Stimulated activated CD4-positive, alpha-beta T cell treated with anti-CD3 and anti-CD28 coated beads, Interleukin-15, amount 100 ng/mL, for 24 hours (primary cell): ENCODE measurements at places on chromosomes 7 and 10.

- DNase-seq: no peak
Observed at GRCh38 chr10:78890506-78890905, 178.3 kb upstream of the ZMIZ1 start.

DNA sequence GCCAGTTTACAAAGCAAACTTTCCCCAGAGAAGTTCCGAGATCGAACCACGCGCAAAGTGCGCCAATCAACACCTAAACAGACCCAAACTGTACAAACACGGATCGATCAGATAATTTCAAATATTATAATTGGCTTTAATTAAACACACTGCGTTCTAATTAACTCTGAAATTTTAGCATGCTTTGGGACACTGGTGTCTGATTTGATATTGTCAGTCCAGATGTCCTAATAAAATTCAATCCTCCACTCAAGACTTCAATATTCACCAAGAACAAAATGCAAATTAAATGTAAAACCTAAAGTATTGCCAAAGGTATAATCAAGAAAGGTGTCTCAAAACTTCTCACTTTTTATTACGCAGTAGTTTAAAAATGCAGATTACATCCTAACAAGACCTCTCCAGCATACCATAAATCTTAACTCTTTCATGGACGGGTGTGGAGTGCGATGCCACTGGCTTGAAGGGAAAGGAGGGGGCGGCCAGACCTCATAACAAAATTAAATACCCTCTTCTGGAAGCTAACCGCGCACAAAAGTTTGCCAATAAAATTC lies 5.9 kb upstream of the EBF3 start:
- DNase-seq: no peak

DNA sequence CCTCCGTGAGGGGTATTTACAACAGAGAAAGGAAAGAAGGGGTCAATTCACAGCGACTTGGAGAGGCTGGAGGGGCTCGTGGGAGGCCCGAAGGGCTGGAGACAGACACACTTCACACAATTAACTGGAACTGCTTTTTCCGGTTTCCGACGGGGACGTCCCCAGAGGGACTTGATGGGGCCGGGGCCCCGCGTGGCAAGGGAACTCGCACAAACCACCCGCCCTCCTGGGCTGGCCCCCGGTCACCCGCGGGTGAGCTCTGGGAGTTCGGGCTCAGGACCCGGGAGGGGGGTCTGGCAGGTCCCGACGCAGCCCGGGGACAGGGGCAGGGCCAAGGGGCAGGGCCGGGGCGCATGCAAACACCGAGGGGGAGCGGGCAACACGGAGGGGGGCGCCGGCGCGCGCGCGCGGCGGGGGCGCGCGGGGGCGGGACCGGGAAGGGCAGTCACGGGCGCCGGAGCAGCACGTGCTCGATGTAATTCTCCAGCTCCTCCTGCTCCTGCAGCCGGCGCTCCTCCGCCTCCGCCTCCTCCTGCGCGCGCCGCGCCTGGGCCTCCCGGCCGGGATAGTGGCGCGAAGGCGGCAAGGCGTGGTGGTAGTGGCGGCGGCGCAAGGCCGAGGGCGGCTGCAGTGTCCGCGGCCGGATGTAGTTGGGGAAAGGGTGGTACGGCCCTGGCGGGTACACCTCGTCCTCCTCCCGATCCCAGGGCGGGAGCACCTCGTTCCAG lies 2.7 kb downstream of the VGF start:
- peak; percentile 49 for DNase-seq

- no peak for DNase-seq
Observed at GRCh38 chr10:59687657-59688056, 22.0 kb downstream of the SLC16A9 start.

DNA sequence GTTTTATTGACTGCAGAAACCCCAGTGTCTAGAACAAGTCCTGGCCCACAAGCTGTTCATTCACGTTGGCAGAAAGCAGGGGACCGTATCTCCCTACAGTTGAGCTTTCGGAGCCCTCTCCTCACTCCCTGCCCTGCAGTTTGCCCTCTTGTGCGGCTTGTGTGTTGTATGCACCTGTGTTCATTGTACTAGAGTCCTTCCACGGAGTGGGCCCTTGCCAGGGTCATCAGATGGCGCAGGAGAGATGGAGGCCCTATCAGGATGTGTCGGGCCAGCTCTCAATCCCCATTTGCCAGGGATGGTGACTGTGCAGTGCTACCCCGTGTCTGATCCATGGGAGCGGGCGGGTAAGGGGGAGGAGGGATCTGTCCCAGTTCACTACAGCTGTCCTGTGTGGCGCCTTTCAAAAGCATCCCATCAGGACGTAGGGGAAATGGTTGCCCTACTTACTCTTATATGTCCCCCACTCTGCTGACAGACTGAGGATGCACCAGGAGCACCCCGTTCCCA lies 77.4 kb upstream of the PRR15 start:
- no peak for DNase-seq

DNA sequence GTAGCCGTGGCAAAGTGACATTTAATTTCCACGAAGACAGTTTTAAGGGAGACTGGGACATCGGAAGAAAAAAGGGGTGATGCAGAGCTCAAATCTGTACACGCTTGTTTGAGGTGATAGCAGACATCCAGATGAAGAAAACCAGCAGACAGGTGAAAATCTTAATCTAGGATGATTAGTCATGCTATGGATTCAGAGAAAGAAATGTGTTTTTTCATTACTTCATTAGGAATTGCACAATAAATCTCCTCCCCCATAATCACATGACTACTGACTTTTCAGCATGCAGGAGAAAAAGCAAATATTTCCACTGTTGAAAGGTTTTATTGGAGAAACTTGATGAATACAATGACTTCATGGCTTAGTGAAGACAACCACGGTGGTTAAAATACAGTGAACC lies 2.5 kb downstream of the NUDT5 start:
- no peak for DNase-seq

DNA sequence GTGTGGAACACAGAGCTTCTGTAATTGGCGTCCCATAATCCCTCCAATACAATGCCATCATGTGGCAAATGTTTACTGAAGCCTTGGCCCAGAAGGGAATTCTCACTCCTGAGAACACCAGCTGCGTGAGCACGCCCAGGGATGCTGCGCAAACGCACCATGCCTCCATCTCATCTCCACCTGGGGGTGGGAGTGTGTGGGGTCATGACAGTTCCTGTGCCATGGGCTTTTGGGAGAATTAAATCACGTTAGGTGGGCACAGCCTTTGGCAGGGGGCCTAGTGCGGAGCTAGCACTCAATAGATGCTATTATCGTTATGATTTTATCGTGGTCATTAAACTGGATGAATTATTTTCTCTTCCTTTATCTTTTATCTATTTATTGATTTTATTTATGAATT lies 15.8 kb downstream of the WDFY4 start:
- no peak for DNase-seq

- peak; percentile 78 for DNase-seq
Observed at GRCh38 chr10:84205049-84205852, 10.9 kb downstream of the CDHR1 start.

DNA sequence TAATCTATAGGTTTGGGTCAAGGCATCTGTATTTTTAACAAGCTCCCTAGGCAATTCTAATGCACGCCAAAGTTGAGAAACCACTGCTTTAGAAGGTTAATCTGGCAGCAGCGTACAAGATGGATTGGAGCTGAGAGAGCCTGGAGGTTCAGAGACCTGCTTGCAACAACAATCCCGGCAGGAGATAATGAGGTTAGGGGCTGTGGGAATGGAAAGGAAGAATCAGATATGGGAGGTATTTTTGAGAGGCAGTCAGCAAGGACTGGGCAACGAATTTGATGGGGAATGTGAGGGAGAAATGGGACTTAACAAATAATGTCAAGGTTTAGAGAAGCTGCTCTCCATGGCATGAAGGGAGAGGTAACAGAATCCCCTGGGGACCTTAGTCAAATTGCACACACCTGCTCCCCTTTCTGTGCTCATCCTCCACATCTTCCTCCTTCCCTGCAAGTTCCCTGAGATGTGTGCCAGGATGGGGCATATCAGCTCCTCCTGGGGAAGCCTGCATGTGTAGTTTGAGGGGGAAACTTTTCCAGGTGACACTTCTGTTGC lies 731.0 kb upstream of the GALNT17 start:
- no peak for DNase-seq

- no peak for DNase-seq
Observed at GRCh38 chr7:87445897-87446296, 29.6 kb downstream of the ABCB4 start.

DNA sequence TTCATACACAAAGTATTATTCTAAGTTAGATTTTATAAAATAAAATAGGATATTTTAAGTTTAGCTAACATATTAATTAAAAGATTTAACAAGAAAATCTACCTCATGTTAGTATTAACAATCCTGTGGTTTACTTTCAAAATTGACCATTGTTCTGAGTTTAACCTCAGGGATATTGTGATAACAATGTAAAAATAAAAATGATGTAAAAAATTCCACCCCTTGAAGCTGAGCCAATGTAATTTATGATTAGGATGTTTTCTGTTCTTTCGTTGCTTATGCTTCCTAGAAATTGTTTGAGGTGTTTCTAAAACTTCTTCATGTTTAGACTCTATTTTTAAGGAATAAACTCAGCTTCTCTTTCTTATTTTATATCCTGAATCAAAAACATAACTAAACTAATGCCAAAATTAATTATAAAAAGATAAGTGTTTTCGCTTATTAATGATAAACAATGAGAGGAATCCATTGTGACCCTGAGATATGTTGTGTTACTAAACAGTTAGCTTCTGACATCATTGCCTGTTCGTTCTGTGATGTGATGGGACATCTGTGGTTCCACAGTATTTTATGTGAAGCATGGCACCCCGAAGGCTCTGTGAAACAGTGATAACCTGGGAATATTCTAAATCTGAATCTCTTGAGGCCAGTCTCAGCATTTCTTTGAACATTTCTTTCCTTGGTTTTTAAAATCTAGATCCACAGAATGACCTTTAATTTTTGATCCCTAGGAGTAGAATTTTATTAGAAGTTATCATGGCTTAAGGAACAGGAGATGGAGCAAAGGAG lies 340.8 kb downstream of the ARL4A start:
- no peak for DNase-seq

- no peak for DNase-seq
Observed at GRCh38 chr10:13769946-13770345, 183.2 kb downstream of the PRPF18 start.

GRCh38 chr7:119421657-119422056 lies 851.3 kb upstream of the KCND2 start:
- no peak for DNase-seq

DNA sequence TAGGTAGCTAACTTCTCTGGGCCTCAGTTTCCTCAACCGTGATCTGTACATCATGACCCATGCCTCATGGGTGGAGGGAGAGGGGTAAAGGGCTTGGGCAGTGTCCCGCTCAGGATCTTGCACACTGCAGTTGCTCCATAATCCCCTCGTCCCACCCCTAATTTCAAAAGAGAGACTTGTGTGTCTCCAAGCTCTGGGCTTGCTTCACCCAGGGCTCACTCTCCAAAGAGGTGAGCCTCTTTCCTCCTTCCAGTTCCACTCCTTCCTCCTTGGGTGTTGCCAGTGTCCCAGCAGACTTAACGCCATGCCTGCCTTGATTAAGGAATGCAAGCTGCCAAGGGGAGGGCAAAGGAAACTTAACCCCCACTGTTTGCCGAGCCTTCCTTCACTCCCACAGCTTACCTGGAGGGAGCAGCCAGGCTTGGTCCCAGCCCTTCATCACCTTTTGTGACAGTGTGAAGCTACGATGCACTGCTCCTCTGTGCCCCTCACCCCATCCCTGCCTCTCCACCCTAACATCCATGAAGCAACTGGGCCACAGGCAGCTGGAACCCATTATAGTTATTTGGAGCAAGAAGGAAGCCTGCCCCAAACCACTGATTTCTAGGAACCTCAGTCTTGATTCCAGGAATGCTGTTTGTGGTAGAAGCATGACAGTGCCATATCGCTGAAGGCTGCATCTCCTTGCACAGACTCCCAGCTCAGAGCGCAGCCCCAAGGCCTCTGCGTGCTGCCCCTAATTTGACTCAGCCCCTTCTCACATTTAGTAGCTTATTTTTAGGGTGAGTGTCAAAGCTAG lies 363.3 kb downstream of the TNS3 start:
- DNase-seq: no peak

- DNase-seq: no peak
Observed at GRCh38 chr7:98283127-98283886, 1.8 kb downstream of the BRI3 start.

- no peak for DNase-seq
Observed at GRCh38 chr10:13268841-13269240, 31.0 kb downstream of the PHYH start.

DNA sequence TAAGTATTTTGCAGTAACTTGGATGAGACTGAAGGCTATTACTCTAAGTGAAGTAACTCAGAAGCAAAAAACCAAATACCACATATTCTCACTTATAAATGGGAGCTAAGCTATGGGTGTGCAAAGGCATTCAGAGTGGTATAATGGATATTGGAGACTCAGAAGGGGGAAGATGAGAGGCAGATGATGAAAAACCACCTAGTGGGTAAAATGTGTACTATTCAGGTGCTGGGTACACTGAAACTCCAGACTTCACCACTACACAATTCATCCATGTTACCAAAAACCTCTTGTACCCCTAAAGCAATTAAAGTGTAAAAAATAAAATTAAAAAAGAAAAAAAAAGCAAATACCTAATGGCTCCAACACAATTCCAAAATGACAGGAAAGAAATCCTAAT lies 351.7 kb downstream of the NXPH1 start:
- no peak for DNase-seq

GRCh38 chr10:98919899-98920298 lies 315.8 kb downstream of the HPSE2 start:
- no peak for DNase-seq

DNA sequence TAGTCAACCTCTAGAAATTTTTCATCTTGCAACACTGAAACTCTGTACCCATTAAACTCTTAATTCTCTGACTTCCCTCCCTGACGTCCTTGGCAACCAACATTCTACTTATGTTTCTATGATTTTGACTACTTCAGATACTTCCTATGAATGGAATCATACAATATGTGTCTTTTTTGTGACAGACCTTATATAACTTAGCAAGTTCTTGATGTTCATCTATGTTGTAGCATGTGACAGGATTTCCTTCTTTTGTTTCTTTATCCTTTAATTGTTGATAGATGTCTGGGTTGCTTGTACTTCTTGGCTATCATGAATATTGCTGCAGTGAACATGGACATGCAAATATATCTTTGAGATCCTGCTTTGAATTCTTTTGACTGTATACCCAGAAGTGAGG lies 240.8 kb downstream of the ADK start:
- no peak for DNase-seq

- no peak for DNase-seq
Observed at GRCh38 chr10:116769791-116770190, 27.4 kb upstream of the HSPA12A start.

DNA sequence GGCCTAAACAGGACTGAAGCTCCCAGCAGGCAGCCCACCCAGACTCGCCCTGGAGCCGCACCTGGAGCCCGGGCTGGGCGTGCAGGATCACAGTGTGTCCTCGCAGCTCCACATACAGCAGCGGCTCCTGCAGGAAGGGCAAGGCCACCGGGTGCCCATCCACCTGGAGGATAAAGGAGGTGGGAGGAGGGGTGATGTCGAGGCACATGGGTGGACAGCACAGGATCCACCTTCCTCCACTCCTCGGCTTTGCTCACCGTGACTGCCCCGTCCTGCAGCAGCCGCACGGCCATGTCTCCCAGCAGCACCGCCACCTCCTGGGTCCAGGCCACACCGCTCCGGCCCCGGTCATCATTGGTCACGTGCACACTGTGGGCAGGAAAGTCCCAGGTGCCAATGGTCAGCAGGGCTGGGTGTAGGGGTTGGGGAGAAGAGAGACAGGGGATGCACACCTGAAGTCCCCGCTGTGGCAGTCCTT lies 16.8 kb downstream of the ATP6V1F start:
- DNase-seq: no peak

GRCh38 chr7:159030490-159031134 lies 114.1 kb downstream of the VIPR2 start:
- DNase-seq: peak; percentile 43
